ENCODE measurements at places on chromosomes 12 and 14. TPM values are rescaled to one million over a fixed set of nuclear protein-coding genes. Genes with fewer than 3 reads are reported as not detected.

GRCh38 chr14:69358233-69358963 lies 39.7 kb downstream of the ERH start:
- H3K27ac ChIP-seq = no peak overlapping the region
- no peak overlapping the region for H3K4me3 ChIP-seq
- H3K27me3 ChIP-seq = no peaks in the 10 kb centered on the region
- H3K36me3 ChIP-seq = no peaks in the 10 kb centered on the region
- no peaks in the 10 kb centered on the region for H3K4me1 ChIP-seq
- DNase-seq = no peak

PTPN21 gene
- total RNA-seq = 17.4 TPM

GRCh38 chr14:70436867-70437266 lies 15.1 kb upstream of the ADAM21 start:
- H3K36me3 ChIP-seq = no peaks in the 10 kb centered on the region
- no peaks in the 10 kb centered on the region for H3K4me1 ChIP-seq
- no peaks in the 10 kb centered on the region for H3K27me3 ChIP-seq
- DNase-seq = no peak
- H3K27ac ChIP-seq = no peak overlapping the region

GRCh38 chr12:95114766-95115405 lies 41.5 kb upstream of the NR2C1 start:
- H3K4me3 ChIP-seq = no peak overlapping the region
- peaks cover 32% of the 10 kb centered on the region for H3K36me3 ChIP-seq
- no peak overlapping the region for H3K27ac ChIP-seq

GRCh38 chr12:39459027-39459434 lies 16.1 kb upstream of the KIF21A start:
- no peaks in the 10 kb centered on the region for H3K36me3 ChIP-seq
- no peak overlapping the region for H3K27ac ChIP-seq
- DNase-seq = no peak
- no peak overlapping the region for H3K4me3 ChIP-seq
- H3K27me3 ChIP-seq = no peaks in the 10 kb centered on the region

All from Peyer's patch (tissue), 4 donors.